ENCODE measurements at places on chromosomes 2 and 18. TPM values are rescaled to one million over a fixed set of nuclear protein-coding genes. Genes with fewer than 3 reads are reported as not detected.

- H3K36me3 ChIP-seq: peaks cover 28% of the 10 kb centered on the region
- no peak for DNase-seq
- no peak overlapping the region for H3K4me3 ChIP-seq
- no peaks in the 10 kb centered on the region for H3K27me3 ChIP-seq
Measured at GRCh38 chr2:214740867-214741395, 68.6 kb downstream of the BARD1 start.

DNA sequence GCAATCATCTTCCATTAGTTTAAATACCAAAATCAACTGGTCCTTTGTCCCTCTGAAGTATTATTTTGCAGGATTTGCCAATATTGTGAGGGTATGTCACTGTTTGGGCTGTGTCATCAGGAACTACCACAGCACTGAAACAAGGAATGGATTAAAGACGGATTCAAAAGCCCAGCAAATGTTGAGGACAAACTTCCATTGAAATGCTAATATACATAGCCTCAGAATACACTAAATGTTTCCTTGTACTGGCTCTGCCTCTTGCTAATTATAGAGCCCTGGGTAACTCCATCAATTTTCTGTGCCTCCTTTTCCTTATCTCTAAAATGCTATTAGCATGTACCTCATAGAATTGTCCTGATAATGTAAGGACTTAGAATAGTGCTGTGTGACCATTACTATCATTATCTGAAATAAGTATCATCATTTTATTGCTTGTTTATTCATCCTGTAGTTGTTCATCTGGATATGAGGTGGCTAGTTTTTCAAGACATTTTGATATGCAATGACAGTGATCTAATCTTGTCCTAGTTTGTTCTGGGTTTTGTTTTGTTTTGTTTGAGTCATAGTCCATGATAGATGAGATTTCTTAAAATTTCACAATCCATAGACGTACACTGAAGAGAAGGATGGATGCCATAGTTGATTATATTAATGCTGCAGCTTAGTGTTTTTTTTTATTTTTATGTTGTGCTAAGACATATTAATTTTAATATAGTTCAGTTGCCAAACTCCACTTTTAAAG, 333.4 kb upstream of the KCNH7 start:
- H3K36me3 ChIP-seq: no peaks in the 10 kb centered on the region
- H3K4me3 ChIP-seq: no peak overlapping the region
- no peaks in the 10 kb centered on the region for H3K4me1 ChIP-seq
- no peaks in the 10 kb centered on the region for H3K27me3 ChIP-seq
- no peak overlapping the region for H3K27ac ChIP-seq

- no peak overlapping the region for H3K27ac ChIP-seq
- no peaks in the 10 kb centered on the region for H3K27me3 ChIP-seq
Measured at GRCh38 chr2:190023860-190024259, 38.7 kb downstream of the MSTN start.

DNA sequence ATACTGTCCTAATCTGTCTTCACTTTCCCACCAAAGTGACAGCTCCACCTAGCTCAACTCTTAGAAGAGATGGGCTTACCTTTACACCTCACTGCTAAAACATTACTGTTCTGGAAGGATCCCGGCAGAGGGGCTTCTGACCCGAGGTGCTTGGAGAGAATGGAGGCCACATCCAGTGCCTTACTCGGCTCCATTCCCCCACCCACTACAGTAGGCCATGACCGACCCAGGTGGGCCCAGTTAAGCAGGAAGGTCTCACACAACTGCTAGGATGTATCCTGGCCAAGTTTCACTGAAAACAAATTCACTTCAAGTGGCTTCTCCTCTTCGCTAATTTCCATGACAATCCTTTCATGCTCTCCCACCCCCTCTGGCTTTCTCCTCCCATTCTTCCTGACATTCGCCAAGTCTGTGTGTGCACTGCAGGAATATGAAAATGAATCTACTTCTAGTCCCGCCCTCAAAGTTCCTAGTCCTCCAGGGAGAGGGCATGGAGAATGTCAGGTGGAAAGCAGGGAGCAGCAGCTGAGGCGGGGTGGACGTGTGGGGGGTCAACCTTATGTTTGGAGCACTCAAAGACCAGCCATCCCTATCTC, 11.8 kb downstream of the WIPF1 start:
- H3K4me1 ChIP-seq: peaks cover 55% of the 10 kb centered on the region
- DNase-seq: no peak
- no peak overlapping the region for H3K27ac ChIP-seq
- no peak overlapping the region for H3K4me3 ChIP-seq
- no peaks in the 10 kb centered on the region for H3K27me3 ChIP-seq

Gene FOXI3
- not detected for total RNA-seq

Gene CCDC141
- total RNA-seq: 8.7 TPM
